Activated naive CD8-positive, alpha-beta T cell treated with anti-CD3 and anti-CD28 coated beads for 36 hours (primary cell): ENCODE measurements at places on chromosomes 1 and 21. TPM values are rescaled to one million over a fixed set of nuclear protein-coding genes. Genes with fewer than 3 reads are reported as not detected.

- H3K27ac ChIP-seq: peak overlapping the region; percentile 92
- H3K27me3 ChIP-seq: no peaks in the 10 kb centered on the region
- DNase-seq: no peak
Observed at GRCh38 chr1:228082918-228083870, 686 bp downstream of the ARF1 start.

DNA sequence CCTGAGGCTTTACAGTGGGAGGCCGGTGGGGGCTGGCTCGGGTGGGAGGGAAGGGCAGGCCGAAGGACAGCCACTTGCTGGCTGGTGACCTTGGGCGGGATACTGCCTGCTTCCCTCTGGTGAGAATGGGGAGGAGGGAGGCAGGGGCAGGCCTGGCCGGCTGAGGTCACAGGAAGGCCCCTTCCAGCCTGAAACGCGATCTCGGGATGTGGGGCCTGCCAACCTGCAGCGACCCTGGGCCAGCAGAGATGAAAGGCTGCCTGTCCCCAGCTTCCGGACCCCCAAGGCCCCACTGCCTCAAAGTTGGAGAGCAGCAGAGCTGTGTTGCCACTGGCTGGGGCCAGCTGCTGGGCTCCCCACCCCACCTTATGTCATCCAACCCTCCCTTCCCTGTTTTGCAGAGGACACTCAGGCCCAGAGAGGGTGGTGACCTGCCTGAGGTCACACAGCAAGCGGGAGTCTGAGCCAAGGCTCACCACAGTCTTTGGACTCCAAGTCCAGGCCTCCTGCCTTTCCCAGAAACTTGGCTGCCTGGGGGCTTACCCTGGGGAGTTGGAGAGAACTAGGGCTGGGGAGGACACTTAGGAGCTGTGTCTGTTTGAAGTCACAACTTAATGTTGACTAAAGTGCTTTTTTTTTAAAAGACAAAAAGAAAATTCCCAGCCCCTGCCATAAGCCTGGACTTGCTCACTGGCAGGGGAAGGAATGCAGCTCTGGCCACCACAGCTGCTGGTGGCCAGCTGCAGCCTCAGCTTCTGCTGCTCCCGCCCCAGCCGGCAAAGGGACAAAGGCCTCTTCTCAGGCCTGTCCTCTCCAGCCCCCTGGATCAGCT, 14.8 kb upstream of the WASF2 start:
- no peak overlapping the region for H3K4me3 ChIP-seq
- no peak for DNase-seq
- no peaks in the 10 kb centered on the region for H3K36me3 ChIP-seq
- peaks cover 7% of the 10 kb centered on the region for H3K4me1 ChIP-seq
- no peaks in the 10 kb centered on the region for H3K27me3 ChIP-seq

- H3K36me3 ChIP-seq: no peaks in the 10 kb centered on the region
- no peak overlapping the region for H3K27ac ChIP-seq
- no peak for DNase-seq
- no peak overlapping the region for H3K4me3 ChIP-seq
- peaks cover 2% of the 10 kb centered on the region for H3K4me1 ChIP-seq
Observed at GRCh38 chr1:195195423-195196057, 1412.7 kb downstream of the KCNT2 start.

DNA sequence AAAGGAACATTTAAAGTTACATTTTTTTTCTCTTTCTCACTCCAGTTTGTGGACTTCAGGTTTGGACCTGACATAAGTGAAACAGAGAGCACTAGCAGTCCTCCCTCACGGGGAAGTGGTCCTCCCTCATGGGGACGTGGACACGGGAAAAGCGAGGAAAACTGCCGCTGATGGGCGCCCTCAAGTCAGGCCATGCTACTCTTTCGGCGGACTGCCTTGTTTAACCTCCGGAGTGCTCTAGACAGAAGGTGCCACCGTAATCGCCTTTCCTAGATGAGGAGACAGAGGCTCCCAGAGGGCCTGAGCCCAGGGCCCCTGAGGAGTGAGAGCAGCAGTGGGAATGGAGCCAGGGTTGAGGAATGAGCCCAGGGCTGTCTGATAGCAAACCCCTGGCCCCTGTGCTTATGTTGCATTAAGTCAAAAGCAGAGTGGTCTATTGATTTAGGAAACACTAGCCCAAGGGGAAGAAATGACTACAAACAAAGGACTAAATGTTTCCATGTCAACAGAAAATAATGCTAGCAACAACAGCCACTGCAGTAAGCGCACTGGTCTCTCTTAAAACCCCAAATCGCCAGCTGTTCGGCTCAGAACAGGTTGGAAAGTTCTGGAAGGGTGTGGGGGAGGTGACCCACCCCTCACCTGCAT, 84.1 kb downstream of the DMRTB1 start:
- no peaks in the 10 kb centered on the region for H3K36me3 ChIP-seq
- H3K4me1 ChIP-seq: no peaks in the 10 kb centered on the region

DNA sequence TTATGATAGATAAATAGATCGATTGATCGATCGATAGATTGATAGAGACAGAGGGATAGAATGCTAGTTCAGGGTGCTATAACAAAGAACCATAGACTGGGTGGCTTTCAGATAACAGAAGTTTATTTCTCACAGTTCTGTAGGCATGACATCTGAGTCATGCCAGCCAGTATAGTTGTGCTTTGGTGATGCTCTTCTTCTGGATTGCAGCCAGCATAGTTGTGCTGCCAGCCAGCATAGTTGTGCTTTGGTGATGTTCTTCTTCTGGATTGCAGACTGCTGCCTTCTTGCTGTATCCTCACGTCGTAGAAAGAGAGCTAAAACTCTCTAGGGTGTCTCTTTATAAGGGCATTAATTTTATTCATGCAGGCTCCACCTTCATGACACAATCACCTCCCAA, 860.8 kb downstream of the BRINP3 start:
- no peaks in the 10 kb centered on the region for H3K36me3 ChIP-seq
- no peak overlapping the region for H3K27ac ChIP-seq
- H3K27me3 ChIP-seq: no peaks in the 10 kb centered on the region
- DNase-seq: no peak

TGFB2 gene
- 0.04 TPM for total RNA-seq

CROCC gene
- total RNA-seq: 26.3 TPM
